GM12891 (cell line): ENCODE measurements at places on chromosomes 4 and X.

DNA sequence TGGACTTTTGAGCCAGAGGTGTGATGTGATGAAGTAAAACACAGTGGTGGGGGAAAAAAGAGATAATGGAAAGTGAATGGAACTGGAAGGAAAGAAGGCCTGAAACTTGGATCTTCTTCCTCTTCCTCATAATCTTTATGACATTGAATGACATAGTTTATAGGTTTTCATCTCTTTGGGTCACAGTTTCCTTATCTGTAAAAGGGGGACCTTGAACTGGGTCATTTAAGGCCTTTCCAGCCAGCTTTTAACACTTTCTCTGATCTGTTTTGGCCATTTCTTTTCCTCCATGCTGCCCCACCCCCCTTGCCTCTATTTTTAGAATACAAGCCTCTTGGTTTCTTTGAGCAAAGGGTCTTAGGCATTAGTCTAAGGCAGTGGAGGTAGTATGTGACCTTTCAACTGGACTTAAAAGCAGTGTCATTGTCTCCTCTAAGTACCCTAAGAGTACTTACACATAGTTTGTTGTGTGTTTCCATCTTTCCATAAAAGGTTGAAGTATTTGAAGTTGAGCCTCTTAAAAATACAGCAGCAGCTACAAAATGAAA is 7.8 kb downstream of the CPEB2 start:
- no peak for DNase-seq

DNA sequence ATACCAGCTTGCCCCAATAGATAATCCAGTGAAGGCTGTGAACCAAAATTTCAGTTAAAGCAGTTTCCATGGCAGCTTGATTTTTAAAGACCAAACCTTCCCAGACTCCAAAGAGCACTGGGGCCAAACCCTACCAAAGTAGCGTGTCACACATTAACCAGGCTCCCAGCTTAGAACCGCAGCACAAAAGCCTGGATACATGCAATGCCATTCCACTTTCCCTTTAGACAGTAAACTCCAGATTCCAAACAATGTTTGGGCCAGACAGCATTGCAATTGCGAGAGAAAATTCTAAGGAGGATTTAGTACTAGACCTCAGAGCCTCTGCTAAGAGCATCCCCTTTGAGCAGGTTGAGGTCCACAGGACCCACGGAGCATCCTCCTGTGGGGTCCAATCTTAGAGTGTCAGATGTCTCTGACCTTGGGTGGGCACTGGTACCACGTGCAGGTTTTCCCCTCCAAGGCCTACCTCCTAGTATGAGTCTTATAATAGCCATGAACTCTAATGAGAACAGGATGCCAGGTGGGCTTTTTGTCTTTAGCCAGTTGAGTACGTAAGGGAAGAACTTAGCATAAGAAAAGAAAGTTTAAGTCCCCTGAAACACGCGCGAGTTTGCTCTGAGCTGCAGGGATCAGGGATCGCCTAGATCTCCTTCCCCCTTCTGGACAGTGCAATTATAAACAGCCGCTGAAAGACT is 38.8 kb downstream of the MGARP start:
- no peak for DNase-seq

- no peak for DNase-seq
These were observed 499.3 kb downstream of the EPHA5 start for GRCh38 chr4:65170768-65171514.

GRCh38 chrX:30981968-30982367 is 89.9 kb downstream of the FTHL17 start:
- DNase-seq, result no peak
